ENCODE measurements at places on chromosomes 16 and 17. TPM values are rescaled to one million over a fixed set of nuclear protein-coding genes. Genes with fewer than 3 reads are reported as not detected.

DNA sequence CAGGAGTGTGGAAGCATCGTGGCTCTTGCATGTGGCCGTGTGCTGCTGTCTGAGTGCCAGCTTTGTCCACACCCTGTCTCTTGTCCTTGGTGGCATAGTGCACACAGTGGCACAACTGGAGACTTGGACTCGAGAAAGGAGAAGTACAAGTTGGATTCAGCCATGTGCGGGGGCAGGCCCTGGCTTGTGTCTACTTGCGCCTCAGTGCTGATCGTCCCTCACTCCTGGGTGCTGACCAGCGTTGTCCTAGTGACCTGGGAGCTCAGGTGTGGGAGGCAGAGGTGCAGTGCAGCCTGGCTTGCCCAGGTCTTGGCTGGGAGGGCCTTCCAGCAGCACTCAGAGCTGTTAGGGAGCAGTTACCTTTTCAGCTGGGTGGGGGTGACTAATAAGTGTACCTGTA lies 20.6 kb downstream of the MPRIP start:
- no peak for DNase-seq

- no peak for DNase-seq
Measured at GRCh38 chr17:1082579-1082978, 85.7 kb downstream of the TIMM22 start.

- DNase-seq, result no peak
Measured at GRCh38 chr16:85903559-85903958, 4.6 kb downstream of the IRF8 start.

GRCh38 chr17:60468371-60468770 lies 46.1 kb downstream of the CHCT1 start:
- DNase-seq, result no peak

DNA sequence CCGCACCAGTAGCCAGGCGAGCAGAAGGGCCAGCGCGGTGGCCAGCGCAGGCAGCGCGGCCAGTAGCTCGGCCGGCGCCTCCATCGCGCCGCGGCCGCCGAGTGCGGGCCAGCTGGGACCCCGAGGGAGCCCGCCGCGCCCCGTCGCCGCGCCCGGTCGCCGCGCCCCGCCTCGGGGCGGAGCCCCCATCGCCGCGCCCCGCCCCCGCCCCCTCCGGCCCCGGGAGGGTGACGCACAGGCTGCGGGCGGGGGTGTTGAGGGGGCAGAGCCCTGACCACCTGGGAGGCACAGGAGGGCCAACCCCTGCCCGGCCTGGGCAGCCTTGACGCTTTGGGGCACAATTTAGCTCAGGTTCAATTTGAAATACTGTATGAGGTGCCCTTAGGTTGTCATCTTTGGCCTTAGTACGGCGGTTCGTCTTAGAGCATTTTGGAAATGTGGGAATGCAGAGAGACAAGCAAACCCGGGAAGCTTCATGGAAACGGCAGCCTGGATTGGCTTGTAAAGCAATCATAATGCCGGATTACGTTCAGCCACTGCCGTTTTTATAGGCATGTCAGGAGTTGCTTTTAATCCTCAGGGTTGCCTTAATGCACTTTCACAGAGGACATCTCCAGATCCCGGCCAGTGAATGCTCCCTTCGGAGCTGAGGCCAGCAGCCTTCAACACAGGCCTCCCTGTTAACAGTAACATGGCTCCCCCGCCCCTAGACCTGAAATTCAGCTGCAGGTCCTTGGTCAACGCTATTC lies at the start of gene MXRA7:
TSS of gene MXRA7 (minus strand) at position 103 of the 749 bp plus-strand sequence. CDS start at position 84, 19 bp downstream.
- DNase-seq, result peak; percentile 54

- DNase-seq, result no peak
Measured at GRCh38 chr16:60646631-60647030, 1389.6 kb downstream of the CDH8 start.

DNA sequence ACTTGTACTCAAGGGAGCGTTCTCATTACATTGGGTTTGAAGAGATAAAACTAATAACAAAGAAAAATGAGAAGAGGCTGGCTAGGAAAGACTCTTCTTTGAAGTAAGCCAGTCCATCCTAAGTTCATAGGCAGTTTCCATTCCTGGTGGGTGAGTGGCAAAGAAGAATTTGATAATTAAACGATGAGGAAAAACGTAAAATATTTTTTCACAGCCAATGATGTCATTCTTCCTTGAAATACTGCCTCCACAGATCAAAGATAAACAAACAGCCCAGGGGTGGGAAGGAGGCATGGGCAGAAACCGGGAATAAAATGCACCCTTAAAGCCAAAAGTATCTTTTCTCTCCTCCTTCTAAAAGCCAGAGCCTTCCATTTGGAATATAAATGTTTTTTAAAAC lies 346.6 kb downstream of the PMP22 start:
- no peak for DNase-seq

DNA sequence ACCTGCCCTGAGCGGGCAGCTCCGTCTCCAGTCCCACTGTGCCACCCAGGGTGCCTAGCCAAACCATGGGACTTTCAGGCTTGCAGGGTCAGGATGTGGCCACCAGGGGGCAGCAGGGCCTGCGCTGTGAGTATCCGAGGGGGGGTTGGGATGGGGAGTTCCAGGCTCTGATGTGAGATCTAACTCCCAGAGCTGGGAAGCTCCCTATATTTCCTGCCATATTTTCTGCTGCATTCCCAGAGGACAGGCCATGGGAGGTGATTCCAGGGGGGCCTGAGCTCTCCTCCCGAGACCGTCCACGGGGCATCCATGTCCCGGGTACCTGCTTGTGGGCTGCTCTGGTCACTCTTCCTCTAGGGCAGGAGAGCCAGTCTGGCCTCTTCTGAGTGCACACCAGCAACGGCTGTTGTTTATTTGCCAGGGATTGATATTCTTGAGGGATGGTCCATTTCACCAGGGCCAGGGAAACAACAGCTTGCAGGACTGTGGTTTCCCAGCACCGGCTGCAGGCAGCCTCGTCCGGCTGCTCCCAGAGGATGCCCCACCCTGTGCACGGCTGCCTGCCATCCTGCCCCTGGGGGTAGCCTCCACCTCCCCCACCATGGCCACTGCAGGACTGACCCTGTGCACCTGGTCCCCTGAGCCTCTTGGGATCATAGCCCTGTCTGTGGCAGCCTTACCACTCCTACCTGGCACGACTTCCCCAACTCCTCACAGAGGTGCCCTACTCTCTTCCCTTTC lies 1.2 kb downstream of the GPR142 start:
- DNase-seq, result peak; percentile 74

- DNase-seq, result peak; percentile 88
Measured at GRCh38 chr16:29029168-29029994, 44.5 kb downstream of the LAT start.

The ICAM2 gene
- total RNA-seq, result 88.9 TPM

The RPH3AL gene
- total RNA-seq, result 1.9 TPM
